ENCODE measurements at places on chromosomes 4 and X.

DNA sequence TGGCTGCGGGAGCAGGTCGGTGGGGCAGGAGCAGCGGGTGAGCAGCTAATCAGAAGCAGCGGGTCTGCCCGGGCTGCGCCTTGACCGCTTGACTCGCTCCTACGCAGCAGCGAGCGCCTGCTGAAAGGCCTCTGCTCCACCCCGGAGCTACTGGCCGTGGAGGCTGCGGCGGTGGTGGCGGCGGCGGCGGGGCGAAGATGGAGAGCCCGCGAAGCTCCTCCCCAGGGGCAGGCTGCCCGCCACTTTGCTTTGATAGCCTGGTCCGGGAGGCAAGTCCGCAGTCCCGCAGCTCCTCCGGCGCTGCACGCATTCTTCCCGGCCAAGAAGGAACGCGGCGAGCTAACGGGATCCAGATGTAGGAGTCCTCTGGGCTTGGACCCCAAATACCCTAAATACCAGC lies 36.7 kb downstream of the PJA1 start:
- no peak for DNase-seq

GRCh38 chr4:33306131-33306530 lies 2586.0 kb downstream of the PCDH7 start:
- no peak for DNase-seq

DNA sequence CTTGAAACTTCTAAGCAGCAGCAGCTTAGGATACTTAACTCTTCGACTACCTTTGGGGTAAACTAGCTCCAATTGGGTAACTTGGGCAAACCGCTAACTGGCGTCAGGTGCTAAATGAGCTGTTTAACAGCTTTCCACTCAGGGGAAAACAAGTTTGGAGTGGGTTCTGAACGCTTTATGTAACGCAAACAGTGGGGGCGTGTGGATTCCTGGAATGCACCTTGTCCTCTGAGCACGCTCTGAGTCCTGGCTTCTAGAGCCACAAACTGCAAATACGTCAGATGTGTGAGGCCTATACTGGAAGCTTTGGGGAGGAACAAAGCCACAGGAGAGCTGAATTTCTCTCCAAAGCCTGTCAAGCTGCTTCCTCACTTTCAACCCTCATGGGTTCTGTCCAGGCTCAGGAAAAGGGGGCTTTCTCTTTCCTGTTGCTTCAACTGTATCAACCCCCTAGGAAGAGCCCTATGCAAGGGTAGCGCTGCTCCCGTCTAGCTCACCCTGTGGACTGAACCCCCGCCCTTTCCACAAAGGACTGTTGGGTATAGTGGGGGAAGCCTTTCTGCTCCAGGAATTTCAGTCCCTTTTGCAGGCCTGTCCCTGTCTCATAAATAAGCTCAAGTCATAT lies 4.5 kb upstream of the WDR1 start:
- no peak for DNase-seq

- DNase-seq, result no peak
Observed at GRCh38 chr4:7112656-7113055, 44.8 kb upstream of the GRPEL1 start.

DNA sequence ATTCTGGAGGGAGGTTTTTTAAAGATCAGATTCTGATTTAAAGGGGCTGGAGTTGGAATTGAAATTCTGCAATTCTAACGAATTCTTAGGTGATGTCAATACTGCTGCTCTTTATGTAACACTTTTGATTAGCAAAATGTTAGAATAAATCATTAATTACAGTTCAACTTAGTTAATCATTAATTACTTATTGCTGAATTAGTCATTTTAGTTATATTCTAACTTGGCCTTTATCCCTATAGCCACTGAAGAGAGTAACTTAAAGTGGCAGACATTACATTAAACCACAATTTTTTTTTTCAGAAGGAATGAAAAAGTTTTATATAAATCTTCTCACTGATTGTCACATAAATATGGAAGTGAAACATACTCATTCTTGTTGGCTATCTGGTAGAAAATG lies 206.6 kb upstream of the ITM2A start:
- DNase-seq, result no peak

GRCh38 chrX:49921109-49921508 lies 1.3 kb upstream of the CLCN5 start:
- DNase-seq, result no peak

- no peak for DNase-seq
Observed at GRCh38 chrX:150649096-150649870, 43.9 kb upstream of the MTMR1 start.

DNA sequence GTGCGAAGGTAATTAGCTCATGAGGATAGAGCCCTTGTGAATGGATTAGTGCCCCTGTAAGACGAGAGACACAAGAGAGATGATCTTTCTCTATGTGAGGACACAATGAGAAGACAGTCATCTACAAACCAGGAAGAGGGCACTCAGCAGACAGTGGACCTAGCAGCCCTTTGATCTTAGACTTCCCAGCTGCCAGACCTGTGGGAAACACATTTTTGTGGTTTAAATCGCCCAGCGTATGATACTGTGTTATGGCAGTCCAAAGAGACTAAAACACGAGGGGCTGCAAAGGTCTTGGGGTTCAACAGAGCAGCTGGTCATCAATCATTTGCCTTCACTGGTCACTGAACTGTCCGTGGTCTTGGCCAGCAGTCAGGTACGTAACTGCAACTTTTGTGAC lies 9.2 kb upstream of the SYNPO2 start:
- DNase-seq, result no peak

- no peak for DNase-seq
Observed at GRCh38 chr4:21209860-21210259, 509.6 kb downstream of the PACRGL start.

DNA sequence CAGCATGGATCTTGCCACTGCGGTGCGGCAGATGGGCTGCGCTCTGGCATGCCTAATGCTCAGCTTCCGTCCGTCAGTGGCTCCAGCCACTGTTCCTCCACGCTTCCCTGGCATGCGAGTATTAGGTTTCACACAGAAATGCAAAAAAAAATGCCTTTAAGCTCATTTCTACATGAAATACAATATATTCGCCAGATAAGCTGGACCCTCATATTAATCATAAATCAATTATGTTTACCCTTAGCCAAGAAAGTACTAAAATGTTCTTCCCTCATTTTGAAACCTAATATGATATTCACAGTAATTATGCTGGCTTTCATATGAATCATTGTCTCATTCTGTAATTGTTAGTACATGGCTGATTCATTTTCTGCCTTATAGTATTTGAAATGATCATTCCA lies 115.5 kb upstream of the FAM241A start:
- DNase-seq, result no peak

- no peak for DNase-seq
Observed at GRCh38 chrX:70444946-70445656, 466 bp downstream of the DLG3 start.

GRCh38 chr4:110631584-110632505 lies 9.0 kb upstream of the PITX2 start:
- no peak for DNase-seq

DNA sequence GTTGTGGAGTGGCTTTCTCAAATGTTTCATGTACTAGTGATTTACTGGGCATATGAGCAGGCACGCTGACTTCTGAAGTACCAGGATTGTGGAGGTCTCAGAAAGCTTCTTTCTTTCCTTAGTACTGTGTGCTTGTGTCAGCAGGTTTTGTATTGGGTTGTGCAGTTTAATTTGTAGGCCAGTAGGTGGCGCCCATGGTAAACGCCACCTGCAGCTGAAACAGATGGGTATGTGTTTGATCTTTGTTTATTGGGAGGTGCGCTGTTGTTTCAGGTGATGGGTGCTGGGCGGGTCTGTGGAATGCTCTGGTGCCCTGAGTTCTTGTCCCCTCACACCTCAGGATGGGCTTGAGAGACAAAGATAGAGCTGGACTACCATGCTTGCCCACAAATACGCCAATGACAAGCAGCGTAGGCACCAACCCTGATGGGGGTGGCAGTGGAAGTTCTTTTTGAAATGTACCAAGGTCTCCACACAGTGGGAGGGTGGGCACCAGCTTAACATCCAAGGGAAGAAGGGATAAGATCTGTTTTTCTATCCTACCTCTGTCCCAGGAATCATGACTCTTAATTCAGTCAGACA lies 141.5 kb downstream of the RPS6KA6 start:
- peak; percentile 36 for DNase-seq

DNA sequence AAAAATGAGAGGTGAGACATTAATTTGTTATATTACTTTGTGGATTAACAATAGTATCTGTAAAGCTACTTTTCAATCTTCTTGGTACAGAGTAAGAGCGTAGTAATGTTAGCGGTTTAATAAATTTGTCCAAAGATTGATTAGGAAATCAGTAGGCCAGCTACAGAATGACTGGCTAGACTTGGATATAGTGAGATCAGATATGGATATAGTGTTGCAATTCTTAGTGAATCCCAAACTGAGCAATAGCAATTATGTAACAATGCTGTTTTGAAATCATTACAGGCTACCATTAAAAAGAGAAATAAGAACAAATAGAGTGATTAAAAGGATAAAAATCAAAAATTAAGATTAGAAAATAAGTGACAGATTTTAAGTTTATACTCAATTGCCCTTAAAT lies 847 bp upstream of the UGT2A2 start:
- no peak for DNase-seq

GRCh38 chr4:187782286-187782824 lies 213.2 kb upstream of the ZFP42 start:
- no peak for DNase-seq

DNA sequence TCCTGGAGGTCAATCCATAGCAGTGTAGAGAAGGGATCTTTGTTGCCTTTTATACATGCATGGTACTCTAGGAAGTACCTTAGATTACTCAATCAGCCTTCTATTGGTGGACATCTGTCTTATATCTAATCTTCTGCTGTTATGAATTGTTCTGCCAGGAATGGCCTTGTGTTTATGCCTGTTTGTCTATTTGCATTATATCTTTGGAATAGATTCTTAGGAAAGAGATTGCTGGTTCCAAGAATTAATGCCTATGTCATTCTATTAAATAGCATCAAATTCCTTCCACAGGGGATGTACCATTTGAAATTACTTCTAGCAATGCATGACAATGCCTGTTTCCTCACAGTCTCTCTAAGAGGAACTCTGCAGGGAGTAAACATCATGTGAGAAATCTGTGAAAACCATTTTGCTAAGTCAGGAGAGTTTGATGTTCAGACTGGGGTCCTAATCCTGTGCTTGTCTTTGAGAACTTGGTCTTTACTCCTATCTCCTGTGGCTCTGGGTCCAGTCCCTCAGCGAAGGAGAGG lies 42.5 kb downstream of the BEX3 start:
- no peak for DNase-seq

DNA sequence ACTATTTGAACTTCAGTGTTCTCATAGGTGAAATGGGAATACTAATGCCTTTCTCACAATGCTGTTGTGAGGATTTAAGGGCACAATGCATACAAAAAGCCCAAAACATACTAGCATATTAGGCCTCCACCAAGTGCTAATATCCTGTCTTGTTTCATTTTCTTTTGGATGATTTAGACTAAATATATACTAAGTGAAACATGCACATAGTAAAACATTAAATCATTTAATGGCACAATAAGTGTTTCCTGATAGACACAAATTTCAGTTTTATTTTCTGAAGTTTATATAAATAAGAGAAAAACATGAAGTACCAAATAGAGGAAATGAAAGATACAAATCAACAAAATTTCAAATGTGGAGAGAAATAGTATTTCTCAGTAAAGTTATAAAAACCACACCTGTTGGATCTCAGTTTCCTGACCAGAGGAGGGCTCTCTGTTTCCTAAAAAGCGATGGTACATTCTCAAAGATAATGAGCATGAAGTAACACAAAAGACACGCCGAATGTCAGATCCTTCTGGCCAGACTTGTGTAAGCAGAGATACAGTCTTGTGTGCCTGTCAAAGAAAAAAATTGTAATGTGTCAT lies 25.1 kb downstream of the DDX60 start:
- no peak for DNase-seq

- no peak for DNase-seq
Observed at GRCh38 chr4:36332023-36332781, 50.8 kb downstream of the DTHD1 start.

DNA sequence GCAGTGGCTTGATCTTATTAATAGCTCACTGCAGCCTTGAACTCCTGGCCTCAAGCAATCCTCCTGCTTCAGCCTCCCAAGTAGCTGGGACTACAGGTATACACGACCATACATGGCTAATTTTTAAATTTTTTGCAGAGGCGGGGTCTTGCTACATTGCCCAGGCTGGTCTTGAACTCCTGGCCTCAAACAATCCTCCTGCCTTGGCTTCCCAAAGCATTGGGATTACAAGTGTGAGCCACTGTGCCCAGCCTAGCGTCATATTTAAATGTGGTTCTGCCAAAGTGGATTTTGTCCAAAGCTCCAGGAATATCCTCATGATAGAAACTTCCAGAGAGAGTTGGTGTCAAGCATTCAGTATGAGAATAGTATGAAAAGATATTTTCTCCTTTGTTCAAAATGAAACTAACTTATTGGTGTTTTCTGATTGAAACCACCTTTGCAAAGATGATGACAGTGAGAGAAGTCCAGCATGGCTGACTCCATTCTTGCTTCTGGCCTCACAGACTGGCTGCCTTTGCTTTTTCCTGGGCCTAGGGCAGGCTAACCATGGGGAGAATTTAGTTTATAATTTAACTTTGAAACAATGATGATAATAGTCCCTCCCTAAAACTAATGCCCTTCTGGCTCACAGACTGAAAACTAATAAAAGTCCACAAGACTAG lies 129.0 kb downstream of the C4orf51 start:
- DNase-seq, result no peak

- no peak for DNase-seq
Observed at GRCh38 chrX:39203427-39203826, 402.2 kb downstream of the MID1IP1 start.

DNA sequence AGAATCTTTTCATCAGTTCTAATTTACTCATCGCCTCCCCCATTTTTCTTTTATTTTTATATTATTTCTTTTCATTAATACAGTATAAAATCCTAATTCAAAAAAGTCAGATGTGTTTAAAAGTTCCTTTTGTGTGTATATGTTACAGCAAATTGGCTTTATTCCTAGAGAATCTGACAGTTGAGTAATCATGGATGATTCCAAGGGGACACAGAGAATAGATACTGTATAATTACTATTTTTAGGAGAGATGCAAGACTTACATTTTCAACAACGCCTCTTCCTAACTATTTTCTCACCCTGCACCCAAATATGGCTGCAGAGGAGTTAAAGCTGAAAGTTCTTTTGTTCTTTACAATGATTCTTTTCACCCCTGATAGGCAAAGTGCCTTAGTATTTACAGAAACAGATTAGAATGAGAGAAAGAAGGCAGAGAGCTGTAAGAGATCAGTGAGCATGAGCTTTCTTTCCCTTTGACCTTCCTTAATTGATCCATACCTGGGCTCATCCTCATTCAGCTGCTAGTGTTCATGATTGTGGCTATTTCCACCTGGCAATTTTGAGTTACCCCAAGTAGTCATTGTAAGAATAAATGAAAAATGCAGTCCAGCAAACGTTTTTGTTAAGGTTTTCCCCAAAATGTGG lies 210.8 kb downstream of the SLC4A4 start:
- no peak for DNase-seq

GRCh38 chr4:140996766-140997165 lies 136.5 kb downstream of the RNF150 start:
- DNase-seq, result no peak

- DNase-seq, result no peak
Observed at GRCh38 chr4:118335324-118335723, 17.5 kb downstream of the PRSS12 start.

- DNase-seq, result no peak
Observed at GRCh38 chrX:105515561-105515960, 295.1 kb upstream of the TEX13A start.

GRCh38 chr4:124931050-124931449 lies 218.5 kb upstream of the ANKRD50 start:
- no peak for DNase-seq
